Putamen (tissue), 1 donor: ENCODE measurements at places on chromosomes 12 and 14.

DNA sequence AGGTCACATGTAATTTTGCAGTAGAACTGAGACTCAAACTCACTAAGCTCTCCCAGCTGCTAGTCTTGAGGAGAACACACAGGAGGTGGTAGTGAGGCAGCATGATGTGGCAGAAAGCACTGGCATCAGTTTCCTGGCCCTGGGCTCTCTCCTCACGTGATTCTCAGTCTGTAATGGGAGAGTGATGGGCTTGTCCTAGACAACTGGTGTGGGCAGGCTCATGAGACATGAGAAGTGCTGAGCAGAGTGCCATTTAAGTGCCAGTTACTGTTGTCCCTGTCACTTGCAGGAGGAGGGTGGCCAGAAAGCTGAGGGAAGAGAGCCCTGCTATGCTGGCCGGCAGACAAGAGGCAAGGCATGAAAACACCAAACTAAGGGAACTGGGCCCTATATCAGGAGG lies 48.5 kb upstream of the OVCH1 start:
- no peak for DNase-seq

DNA sequence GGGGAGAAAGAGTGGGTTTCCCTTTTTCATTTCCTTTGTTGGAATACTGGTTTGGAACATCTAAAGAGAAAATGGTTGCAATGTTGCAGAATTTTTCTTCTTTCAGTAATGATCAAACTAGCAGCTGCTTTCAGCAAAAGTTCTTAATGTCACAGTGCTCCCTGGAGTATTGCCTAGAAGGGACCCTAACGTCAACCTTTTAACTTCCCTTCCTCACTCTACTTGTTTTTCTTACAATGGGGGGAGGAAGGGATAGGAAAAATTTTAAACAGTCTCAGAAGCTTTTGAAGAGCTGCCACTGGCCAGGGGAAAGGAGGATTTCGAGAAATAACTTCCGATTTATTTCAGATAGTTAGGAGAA lies 521.8 kb downstream of the MED13L start:
- DNase-seq, result no peak

DNA sequence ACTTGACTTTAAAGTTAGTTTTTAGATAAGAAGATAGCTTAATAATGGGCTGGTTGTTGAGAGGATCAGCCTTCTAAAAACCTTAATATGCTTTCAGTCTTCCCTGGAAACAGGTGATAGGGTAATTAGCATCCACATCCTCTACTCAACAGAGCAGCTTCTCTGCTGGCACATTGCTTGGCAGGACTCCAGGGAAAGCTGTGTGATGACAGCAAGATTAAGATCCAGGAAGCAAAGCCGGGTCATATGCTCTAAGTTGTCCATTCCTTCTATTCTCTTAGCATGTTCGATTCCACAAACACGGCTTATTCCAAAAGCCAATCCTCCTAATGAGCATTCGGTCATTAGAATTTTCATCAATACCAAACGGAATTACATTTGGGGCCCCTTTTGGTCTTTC lies 87.0 kb downstream of the HMGA2 start:
- no peak for DNase-seq

- peak; percentile 60 for DNase-seq
These were observed 11.1 kb downstream of the SSH1 start for GRCh38 chr12:108846290-108846701.

GRCh38 chr12:119259484-119259883 lies 75.0 kb upstream of the CCDC60 start:
- no peak for DNase-seq

- DNase-seq, result no peak
These were observed 64.8 kb upstream of the HIF1A start for GRCh38 chr14:61630399-61631044.

DNA sequence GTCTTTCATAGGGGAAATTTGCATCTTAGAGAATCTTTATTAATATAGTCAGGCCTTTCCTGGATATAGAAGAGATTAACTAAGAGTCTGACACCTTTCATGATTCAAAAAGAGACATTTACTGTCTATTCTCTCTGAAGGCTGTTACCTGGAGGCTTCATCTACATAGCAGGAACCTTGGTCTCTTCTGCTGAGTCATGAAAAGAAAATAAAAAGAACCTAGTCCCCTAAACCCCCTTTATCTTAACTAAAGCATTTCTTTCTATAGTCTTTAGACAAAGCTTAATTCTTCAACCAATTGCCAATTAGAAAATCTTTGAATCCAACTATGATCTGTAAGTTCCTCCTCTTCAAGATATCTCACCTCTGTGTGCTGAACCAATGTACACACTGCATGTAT lies 33.1 kb downstream of the RPS29 start:
- no peak for DNase-seq

DNA sequence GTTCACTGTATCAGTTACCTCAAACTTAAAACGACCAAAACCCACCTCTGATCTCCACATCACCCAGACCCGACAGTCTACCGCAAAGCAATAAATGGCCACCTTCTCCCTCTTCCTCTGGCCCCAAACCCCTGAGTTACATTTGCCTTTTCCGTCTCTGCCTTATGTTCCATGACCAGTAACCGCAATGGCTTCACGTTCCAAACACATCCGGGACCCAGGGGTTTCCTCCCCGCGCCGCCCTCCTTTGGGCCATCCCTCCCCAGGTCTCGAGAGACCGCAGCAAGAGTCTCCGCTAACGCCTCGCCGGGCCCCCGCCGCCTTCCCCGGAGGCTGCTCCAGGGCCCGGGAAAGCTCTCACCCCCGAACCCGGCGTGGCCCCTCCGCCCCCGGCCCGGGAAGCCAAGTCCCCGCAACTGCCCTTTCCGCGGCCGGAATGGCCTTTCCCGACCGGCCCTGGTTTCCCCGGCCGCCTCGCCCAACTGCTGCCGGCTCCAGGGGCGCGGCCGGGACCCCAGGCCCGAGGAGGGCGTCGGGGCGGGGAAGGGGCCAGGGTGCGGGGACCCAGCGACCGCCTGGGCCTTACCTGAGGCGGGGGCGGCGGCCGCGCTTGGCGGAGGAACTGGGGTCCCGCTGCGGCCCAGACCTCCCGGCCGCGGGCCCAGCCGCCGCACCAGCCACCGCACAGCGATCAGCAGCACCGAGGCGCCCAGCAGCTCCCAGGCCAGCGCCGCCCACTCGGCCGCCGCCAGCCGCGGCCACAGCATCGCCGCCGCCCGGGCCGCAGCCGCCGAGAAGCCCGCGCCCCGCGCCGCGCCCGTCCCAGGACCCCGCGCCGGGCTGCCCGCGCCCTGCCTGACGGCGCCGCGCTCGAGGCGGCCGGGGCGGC lies at the start of gene ANKLE2:
TSS of gene ANKLE2 (minus strand) at position 801 of the 889 bp plus-strand sequence. CDS start at position 767, 34 bp downstream.
- peak; percentile 7 for DNase-seq

DNA sequence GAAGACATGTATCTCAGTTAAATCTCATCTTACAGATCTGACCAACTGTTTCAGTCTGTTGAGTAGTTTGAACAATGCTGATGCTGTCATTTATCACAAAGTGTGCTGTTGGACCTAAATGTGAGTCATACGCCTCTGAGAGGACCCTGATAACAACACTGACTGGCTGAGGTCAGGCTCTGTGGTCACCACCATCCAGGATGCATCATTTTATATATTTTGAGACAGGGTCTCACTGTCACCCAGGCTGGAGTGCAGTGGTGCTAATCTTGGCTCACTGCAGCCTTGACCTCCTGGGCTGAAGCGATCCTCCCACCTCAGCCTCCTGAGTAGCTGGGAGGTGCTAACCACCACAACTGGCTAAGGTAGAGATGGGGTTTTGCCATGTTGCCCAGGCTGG lies 181.0 kb upstream of the RGS6 start:
- DNase-seq, result no peak

DNA sequence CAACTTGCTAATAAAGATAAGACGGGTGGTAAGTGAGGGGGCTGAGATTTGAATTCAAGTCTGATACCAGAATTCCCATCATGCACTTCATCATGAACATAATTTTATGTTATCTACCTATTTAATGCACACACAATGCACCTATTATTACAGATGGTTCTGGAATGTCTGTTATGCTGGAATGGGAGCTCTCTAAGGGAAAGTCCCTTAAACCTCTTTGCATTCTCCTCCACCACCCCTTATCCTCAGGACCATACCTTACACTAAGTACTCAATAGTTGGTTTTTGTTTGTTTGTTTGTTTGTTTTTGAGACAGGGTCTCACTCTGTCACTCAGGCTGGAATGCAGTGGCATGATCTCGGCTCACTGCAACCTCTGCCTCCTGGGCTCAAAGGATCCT lies 7.0 kb upstream of the MSI1 start:
- no peak for DNase-seq

- DNase-seq, result peak; percentile 69
These were observed 82.6 kb upstream of the TRAF3 start for GRCh38 chr14:102694530-102695166.
